Fibroblast of lung (primary cell): ENCODE measurements at places on chromosomes 12 and 14.

DNA sequence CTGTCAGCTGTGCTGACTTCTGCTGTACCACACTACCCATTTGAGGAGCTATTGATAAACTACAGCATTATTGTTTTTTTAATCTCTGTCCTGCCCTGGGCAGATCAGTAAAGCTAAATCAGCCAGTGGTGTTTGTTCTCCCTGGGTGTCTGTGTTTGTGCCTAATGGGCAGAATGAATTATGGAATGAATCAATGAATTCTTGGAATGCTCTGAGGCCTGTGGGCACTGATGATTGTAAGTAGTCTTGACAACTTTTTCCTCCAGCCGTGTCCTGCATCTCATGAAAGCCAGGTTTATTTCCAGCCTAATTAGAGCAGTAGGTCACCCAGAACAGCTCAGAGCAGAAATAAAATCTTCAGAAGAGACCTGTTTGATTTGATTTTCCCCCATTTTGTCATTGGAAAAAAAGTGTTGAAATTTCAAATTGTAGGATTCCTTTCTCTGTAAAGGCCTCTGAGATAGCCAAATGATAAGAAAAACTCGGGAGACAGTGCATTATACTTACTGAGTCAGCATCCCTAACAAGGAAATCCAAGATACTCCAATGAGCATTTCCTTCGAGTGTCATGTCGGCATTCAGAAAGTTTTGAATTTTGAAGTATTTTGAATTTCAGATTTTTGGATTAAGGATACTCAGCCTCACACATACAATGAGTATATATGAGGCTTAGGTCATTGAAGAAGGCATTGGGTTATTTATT, 19.4 kb upstream of the EVL start:
- no peak overlapping the region for H3K4me3 ChIP-seq
- no peaks in the 10 kb centered on the region for H3K27me3 ChIP-seq
- no peak overlapping the region for H3K27ac ChIP-seq

- no peak overlapping the region for H3K4me3 ChIP-seq
- H3K27ac ChIP-seq, result no peak overlapping the region
- no peaks in the 10 kb centered on the region for H3K4me1 ChIP-seq
- DNase-seq, result no peak
- no peaks in the 10 kb centered on the region for H3K27me3 ChIP-seq
Measured at GRCh38 chr12:5904441-5904840, 40.6 kb downstream of the ANO2 start.

DNA sequence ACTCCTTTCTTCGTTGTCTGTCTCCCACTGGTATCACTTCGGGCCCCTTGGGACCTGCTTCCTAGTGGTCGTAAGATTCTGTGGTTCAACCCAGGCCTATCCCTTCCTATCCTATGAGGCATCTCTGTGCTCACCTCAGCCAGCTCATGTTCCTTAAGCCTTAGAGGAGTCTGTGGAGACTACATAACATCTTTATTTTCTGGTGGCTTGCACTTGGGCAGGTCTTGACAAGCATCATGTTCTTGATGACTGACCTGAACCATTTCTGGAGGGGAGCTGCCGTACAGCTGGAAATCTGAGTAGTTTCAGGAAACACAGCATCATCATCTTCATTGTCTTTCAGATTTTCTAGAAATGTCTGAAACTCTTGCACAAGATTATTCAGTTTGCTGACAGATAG, 69.3 kb downstream of the PPFIBP1 start:
- DNase-seq, result no peak
- no peaks in the 10 kb centered on the region for H3K27me3 ChIP-seq
- H3K36me3 ChIP-seq, result no peaks in the 10 kb centered on the region
- peak overlapping the region; percentile 51 for H3K27ac ChIP-seq
- H3K4me3 ChIP-seq, result no peak overlapping the region

GRCh38 chr12:83086023-83086422, 399.3 kb downstream of the TMTC2 start:
- H3K27me3 ChIP-seq, result no peaks in the 10 kb centered on the region
- H3K4me1 ChIP-seq, result no peaks in the 10 kb centered on the region
- H3K27ac ChIP-seq, result no peak overlapping the region
- no peak for DNase-seq
- no peak overlapping the region for H3K4me3 ChIP-seq
- H3K36me3 ChIP-seq, result no peaks in the 10 kb centered on the region

DNA sequence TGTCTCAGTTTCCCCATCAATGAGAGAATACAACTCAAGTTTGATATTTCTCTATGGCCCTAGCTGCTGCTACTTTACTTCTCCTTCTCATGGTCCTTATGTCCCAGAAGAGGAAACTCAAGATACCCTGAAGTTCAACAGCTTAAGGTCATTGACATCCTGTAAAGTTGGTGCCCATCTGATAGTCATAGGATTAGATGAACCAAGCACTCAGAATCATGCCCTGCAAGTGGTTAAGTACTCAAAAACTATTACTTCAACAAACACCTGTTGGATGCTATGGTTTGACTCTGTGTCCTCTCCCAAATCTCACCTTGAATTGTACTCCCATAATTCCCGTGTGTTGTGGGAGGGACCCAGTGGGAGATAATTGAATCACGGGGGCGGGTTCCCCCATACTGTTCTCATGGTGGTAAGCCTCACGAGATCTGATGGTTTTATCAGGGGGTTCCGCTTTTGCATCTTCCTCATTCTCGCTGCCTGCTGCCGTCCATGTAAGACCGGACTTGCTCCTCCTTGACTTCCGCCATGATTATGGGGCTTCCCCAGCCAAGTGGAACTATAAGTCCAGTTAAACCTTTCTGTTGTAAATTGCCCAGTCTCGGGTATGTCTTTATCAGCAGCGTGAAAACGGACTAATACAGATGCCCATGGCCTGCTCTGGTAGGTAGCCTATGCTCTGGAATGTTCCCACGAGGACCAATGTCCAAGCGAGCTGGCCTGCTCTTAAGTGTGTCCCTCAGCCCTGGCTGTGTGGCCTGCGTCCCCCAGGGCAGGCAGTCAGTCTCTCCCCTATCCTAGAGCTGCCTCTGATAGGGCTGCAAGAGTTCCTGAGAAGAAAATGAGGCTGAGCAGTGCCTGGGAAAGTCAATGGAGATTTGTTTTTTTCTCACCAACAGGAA, 18.1 kb downstream of the CAMKK2 start:
- no peak overlapping the region for H3K4me3 ChIP-seq
- no peak overlapping the region for H3K27ac ChIP-seq
- no peak for DNase-seq

- peaks cover 26% of the 10 kb centered on the region for H3K27me3 ChIP-seq
- H3K4me3 ChIP-seq, result peak overlapping the region; percentile 82
- peak overlapping the region; percentile 99 for H3K27ac ChIP-seq
- H3K4me1 ChIP-seq, result peaks cover 2% of the 10 kb centered on the region
- DNase-seq, result peak; percentile 94
Measured at GRCh38 chr12:57744194-57744776, 554 bp upstream of the TSPAN31 start.

DNA sequence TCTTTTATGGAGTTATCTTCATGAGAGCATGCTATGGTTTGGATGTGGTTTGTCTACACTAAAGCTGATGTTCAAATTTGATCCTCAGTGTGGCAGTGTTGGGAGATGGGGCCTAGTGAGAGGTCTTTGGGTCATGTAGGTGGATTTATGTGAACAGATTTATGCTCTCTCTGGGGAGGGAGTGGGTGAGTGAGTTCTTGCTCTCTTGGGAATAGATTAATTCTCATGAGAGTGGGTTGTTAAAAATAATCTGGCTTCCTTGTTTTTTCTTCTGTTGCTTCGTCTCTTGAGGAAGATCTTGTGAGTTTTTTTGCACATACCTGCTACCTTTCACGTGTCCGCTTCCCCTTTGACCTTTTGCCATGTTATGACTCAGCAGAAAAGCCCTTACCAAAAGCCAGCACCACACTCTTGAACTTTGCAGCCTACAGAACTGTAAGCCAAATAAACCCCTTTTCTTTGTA, 20.5 kb downstream of the DERA start:
- H3K4me1 ChIP-seq, result peaks cover 7% of the 10 kb centered on the region
- no peak overlapping the region for H3K27ac ChIP-seq
- H3K4me3 ChIP-seq, result no peak overlapping the region

DNA sequence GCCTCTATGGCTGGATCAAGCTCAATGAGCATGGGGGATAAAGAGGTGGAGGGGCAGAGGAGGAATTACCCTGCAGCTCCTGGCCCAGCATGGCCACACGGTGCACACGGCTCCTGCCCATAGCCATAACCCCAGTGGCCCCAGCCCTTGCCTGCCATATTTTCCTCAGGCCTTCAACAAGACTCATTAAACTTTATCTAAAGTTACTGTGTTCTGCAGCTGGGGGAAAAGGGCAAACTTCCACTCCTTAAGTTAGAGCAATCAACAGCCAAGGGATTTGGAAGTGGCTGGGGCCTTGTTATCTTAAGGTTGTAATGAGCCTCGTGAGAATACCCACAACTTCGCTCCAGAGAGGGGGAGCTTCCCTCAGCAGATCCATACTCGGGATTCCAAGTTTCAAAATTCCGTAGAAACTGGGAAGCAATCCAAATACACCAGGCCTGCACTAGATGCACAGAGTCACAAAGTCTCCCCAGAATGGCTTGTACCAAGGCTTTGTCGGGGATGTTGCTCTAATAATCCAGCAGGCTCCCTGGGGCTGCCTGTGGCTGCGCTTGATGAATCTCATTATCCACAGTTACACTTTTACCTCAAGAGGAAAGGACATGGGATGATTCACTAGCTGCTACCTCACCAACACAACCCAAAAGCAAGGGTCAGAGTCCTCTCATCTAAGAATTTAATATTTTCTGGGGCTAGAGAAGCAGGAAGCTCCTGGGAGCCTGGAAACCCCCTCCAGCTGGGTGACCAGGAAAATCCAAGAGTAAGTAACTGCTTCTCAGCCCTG, 13.0 kb upstream of the OR6J1 start:
- H3K36me3 ChIP-seq, result no peaks in the 10 kb centered on the region
- H3K4me3 ChIP-seq, result no peak overlapping the region
- no peak for DNase-seq
- no peak overlapping the region for H3K27ac ChIP-seq

DNA sequence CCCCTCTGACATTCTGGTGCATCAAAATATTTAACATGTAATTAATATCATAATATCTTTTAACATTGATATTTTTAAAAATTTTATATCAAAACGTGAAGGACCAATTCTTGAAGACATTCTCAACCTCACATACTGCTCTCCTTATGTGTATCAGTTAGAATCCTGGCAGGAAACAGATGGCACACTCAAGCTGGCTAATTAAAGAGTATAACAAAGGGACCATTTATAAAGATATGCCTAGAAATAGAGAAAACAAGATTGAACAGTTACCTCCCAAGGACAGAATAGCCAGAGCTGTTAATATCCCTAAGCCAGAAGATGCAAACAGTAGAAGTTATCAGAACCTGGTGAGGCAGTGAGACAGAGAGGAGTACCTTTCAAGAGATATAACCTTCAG, 368.7 kb downstream of the NELL2 start:
- H3K27me3 ChIP-seq, result no peaks in the 10 kb centered on the region
- H3K27ac ChIP-seq, result no peak overlapping the region
- H3K36me3 ChIP-seq, result no peaks in the 10 kb centered on the region
- no peaks in the 10 kb centered on the region for H3K4me1 ChIP-seq
- DNase-seq, result no peak

GRCh38 chr14:98290596-98290995, 981.4 kb downstream of the BCL11B start:
- DNase-seq, result no peak
- H3K27me3 ChIP-seq, result no peaks in the 10 kb centered on the region
- no peaks in the 10 kb centered on the region for H3K4me1 ChIP-seq
- no peak overlapping the region for H3K4me3 ChIP-seq

- H3K27me3 ChIP-seq, result peaks cover 7% of the 10 kb centered on the region
- H3K4me1 ChIP-seq, result no peaks in the 10 kb centered on the region
- DNase-seq, result no peak
- H3K27ac ChIP-seq, result no peak overlapping the region
- no peaks in the 10 kb centered on the region for H3K36me3 ChIP-seq
Measured at GRCh38 chr14:51041108-51041531, 53.8 kb downstream of the TRIM9 start.

DNA sequence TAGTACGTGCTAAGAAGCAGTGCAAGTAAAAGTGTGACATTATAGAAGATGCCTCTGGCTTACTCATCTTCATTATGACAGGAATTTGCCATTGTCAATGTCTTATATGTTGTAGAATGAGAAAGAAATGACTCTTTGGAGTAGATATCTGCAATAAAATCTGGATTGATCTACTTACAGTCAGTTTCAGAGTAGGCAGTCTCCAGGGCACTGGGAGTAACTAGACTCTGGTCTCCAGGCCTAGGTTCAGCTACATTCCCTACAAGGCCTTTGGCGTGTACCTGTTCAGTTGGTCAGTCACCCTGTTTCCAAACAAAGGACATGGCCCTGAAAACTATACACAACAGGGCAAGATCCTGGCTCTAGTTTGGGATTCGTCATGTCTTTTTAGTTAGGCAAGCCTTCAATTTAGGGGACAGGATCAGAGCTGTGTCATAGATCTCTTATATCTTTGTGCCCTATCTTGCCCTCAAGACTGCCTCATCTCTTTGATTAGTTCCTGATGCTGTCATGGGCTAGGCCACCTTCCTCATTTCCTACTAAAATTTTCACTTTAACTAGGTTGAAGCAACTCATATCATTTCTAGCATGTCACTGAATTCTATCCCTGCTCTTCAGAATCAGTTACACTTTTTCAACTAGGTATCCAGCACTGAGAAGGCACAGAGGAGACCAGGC, 410.0 kb downstream of the RAD51B start:
- H3K4me1 ChIP-seq, result peaks cover 15% of the 10 kb centered on the region
- no peaks in the 10 kb centered on the region for H3K36me3 ChIP-seq
- no peak overlapping the region for H3K4me3 ChIP-seq
- no peak overlapping the region for H3K27ac ChIP-seq

DNA sequence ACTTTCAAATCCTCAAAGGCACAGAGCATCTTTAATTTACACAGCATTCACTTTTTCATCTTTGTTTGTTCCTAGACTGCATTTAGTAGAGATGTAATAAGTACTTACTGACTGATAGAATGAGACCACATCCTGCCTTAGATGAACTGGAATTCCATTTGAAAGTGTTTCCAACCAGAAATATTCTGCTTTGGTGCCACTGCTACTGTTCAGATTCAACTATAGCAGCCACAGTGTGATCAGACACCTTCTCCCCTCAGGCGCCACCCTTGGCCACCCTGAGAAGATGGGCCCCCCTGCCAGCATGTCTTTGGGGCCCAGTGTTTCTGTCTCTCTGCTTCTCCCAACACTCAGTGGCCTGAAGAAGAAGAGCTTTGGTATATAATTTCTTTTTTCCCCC, 449.1 kb downstream of the RAD51B start:
- H3K4me1 ChIP-seq, result no peaks in the 10 kb centered on the region
- no peaks in the 10 kb centered on the region for H3K36me3 ChIP-seq
- H3K4me3 ChIP-seq, result no peak overlapping the region
- H3K27ac ChIP-seq, result no peak overlapping the region

DNA sequence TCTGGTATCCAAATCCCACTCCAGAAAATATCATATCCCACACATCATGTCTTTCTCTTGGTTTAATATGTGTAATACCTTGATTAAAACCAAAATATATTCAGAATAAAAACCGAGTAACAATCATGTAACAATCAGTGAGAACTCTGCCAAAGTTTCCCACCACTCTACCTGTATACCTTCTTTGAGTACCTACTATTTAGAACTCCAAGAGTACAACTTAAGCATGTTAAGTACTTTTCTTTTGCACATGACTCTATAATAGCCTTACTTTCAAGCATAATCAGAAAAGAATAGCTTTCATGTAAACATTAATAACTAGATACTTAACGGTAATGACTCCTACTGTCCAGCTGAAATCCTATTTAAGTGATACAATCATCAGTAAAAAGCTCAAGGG, 223.2 kb downstream of the MED13L start:
- H3K27ac ChIP-seq, result no peak overlapping the region
- no peaks in the 10 kb centered on the region for H3K27me3 ChIP-seq
- peaks cover 6% of the 10 kb centered on the region for H3K4me1 ChIP-seq
- H3K4me3 ChIP-seq, result no peak overlapping the region
- H3K36me3 ChIP-seq, result no peaks in the 10 kb centered on the region
- DNase-seq, result no peak
